Activated CD8-positive, alpha-beta T cell treated with anti-CD3 and anti-CD28 coated beads for 36 hours (primary cell): ENCODE measurements at places on chromosomes 12 and 14. TPM values are rescaled to one million over a fixed set of nuclear protein-coding genes. Genes with fewer than 3 reads are reported as not detected.

The KCNH3 gene
- 8.0 TPM for total RNA-seq

DNA sequence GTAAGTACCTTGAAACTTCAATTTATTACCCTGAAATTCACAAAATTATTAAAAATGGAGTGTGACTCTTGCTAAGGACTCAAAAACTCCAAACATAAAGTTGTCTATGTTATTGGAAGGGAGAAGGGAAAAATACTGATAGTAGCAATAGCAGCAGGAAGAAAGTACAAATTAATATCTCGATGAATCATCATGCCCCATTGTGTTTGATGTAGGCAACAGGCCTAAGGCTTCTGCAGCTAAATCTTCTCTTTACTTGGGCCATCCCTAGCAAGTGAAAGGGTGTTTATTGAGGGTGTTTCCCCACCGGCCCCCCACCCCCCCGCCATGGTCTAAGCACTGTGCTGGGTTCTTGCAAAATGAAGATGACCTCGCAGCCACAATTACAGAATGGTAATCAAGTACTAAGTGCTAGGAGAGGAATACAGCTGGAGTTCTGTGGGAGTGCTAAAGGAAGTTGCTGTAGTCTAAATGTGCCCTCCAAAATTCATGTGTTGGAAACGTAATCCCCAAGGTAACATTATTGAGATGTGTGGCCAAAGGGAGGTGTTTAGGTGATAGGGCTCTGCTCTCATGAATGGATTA lies 76.5 kb downstream of the SNAPC1 start:
- no peaks in the 10 kb centered on the region for H3K36me3 ChIP-seq
- H3K27ac ChIP-seq = no peak overlapping the region
- H3K27me3 ChIP-seq = peaks cover 9% of the 10 kb centered on the region

GRCh38 chr12:119666900-119667576 lies 895 bp upstream of the PRKAB1 start:
- peak overlapping the region; percentile 74 for H3K27ac ChIP-seq
- H3K4me3 ChIP-seq = peak overlapping the region; percentile 92
- peaks cover 31% of the 10 kb centered on the region for H3K36me3 ChIP-seq

GRCh38 chr12:8584004-8584403 lies 28.7 kb downstream of the AICDA start:
- no peaks in the 10 kb centered on the region for H3K36me3 ChIP-seq
- H3K4me3 ChIP-seq = no peak overlapping the region
- H3K4me1 ChIP-seq = no peaks in the 10 kb centered on the region
- H3K27ac ChIP-seq = no peak overlapping the region
- no peaks in the 10 kb centered on the region for H3K27me3 ChIP-seq

- H3K4me3 ChIP-seq = no peak overlapping the region
- H3K27ac ChIP-seq = no peak overlapping the region
- H3K36me3 ChIP-seq = no peaks in the 10 kb centered on the region
- DNase-seq = no peak
- peaks cover 11% of the 10 kb centered on the region for H3K27me3 ChIP-seq
Measured at GRCh38 chr12:6378709-6379472, 3.5 kb upstream of the SCNN1A start.
